ENCODE measurements at places on chromosomes 11 and 22.

DNA sequence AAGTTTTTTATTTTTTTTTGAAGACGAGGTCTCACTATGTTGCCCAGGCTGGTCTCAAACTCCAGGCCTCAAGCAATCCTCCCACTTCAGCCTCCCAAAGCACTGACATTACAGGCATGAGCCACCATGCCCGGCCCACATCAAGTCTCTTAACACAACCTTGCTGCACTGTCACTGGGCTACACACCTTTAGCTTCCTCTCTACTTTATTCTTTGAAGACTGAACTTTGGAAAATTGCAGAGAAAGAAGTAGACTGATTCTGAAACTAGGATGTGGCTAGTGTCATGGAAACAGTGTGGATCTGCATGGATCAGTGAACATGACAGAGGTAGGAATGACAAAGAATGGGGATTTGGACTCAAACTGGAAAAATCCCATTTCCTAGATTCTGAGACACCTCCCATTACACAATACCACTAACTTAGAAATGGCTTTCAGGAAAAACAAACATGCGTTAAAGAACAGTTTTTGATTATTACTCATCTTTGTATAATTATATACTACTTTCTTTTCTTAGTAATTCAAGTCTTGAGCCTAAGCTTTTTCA, 99.6 kb upstream of the SPON1 start:
- DNase-seq, result no peak

DNA sequence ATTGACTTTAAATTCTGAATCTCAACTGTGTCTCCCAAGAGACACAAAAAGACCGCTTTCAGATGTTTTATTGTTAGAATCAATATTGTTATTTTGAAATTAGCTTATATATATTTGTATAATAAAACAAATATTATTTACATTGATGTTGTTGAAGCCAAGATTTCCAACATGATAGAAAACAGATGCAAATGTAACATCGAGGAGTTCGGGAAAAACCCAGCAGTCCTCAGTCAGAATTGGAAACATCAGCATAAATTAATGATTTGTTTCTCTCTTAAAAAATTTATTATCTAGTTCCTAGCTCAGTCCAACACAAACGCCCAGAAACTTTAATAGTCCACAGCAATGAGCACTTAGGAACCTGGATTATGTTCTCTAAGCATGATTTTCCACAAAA, 1330.4 kb downstream of the TBC1D22A start:
- no peak for DNase-seq

- DNase-seq, result no peak
Observed at GRCh38 chr22:43862074-43862881, at the start of gene SULT4A1. Gene SULT4A1, minus strand, starts transcription at chr22:43862513. Its CDS starts 131 bp downstream, at chr22:43862382.

- no peak for DNase-seq
Observed at GRCh38 chr11:61679296-61679695, 895 bp upstream of the DAGLA start.

GRCh38 chr11:44574610-44575287, 9.3 kb downstream of the CD82 start:
- peak; percentile 43 for DNase-seq

DNA sequence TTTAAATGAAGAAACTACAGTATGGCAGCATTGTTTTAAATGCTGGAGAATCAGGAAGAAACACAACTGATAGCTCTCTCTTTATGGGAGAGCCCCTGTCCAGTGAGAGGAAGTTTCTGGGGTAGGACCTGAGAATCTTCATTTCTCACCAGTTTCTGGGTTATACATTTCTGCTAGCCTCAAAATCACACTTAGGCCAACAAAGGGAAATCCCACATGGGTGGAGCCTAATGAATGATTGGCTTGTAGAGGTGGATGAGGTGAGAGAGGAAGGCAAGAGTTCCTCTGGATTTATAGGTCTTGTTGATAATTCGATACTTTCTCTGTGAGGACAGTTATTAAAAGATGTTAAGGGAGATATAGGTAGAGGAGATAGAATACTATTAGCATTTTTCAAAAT, 1397.3 kb upstream of the TENM4 start:
- DNase-seq, result no peak

DNA sequence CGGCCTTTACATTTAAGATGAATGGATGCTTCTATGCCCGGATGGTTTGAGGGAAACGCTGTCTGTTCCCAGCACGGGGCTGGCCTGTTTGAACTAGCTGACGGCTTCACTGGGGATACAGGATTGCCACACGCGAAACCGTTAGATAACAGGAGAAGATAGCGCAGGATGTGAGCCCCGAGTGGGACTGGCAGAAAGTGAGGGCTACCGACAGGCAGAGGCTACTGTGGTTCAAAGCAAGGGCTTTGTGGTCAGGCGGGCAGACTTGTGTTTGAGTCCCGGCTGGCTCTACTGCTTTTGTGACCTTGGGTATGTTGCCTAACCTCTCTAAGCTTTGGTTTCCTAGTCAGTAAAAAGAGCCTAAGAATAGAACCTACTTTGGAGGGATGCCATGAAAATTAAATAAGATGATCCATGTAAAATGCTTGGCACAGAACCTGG, 2.8 kb upstream of the OAF start:
- no peak for DNase-seq

DNA sequence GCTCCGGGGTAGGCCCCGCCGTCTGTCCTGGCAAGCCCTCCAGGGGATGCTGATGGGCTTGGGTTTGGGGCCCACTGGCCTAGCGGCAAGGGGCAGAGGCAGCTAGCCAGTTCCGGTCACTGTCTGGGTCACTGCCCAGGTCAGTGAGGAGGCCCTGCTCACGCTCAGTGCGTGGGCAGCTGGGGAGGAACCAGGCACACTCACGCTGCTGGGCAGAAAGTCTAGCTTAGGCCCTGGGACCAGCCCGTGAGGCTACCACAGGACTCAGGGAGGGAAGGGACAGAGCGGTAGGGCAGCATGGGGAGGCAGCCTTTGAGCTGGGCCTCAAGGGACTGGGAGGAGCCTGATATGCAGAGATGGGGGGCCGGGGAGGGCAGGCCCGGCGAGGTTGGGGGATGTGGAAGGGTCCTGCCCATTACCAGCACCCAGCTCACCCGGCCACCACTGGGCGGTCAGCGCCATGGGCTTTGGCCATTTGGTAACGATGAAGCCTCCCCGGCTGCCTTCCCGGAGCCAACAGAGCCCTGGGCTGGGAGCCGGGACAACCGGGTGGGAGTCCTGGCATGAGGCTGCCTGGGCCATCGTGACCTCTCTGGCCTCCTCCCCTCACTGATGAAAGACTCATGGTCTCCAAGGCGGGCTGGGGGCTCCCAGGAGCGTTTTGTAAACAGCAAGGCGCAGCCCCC, 14.2 kb downstream of the SHISAL1 start:
- no peak for DNase-seq

GRCh38 chr11:15497366-15497765, 382.6 kb downstream of the INSC start:
- DNase-seq, result no peak

DNA sequence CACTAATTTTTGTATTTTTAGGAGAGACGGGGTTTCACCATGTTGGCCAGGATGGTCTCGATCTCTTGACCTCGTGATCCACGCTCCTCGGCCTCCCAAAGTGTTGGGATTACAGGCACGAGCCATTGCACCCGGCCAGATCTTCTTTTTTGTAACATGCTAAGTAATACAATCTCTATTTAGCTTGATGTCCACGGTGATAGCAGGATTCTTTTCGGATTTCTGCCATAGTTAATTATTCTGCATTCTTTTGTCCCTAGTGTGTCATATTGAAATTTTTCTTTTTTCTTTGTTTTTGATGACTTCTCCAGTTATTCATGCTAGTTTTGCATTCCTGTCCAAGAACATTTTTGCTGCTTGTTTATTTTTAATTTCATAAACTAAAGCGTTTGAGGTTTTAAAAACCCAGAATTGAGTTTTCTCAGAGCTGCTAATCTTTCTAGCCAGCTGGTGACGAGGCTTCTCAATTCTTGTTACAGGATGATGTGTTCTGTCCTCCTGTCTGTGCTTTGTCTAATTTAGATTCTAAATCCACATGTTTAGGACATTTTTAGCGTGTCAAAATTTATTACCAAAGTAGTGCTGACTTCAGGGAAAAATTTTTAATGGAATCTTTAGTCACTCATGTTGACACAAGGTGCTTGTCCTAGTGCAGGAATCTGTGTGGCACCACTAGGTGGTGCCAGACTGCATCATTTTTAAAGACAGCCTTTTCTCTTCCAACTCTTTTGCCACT, 21.8 kb downstream of the NF2 start:
- peak; percentile 60 for DNase-seq

DNA sequence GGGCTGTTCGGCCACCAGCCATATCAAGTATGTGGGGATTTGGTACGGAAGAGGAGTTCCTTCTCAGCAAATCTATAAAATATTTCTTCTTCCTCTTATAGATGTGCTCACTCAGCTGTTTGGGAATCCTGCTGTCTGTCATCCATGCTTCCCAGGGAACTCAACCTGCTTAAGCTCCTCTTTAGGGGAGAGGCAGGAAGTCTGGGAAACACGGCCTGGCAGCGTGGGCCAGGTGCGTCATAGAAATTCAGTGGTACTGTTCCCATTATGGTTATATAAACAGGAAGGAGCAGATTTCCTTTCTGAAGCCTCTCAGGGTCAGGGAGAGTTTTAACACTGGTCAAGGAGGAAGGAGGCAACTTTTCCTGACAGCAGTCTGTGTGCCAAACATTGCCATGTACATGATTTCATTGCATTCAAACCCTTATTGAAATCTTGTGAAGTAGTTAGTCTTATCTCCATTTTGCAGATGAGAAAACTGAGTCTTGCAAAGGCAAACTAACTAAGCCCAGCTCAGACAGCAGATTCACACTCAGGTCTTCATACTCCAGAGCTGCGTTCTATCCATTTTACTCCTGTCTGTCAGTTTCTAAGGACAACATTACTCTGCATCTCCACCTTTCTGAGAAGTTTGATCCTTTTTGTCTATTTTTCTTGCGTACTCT, 35.4 kb upstream of the AMOTL1 start:
- no peak for DNase-seq

DNA sequence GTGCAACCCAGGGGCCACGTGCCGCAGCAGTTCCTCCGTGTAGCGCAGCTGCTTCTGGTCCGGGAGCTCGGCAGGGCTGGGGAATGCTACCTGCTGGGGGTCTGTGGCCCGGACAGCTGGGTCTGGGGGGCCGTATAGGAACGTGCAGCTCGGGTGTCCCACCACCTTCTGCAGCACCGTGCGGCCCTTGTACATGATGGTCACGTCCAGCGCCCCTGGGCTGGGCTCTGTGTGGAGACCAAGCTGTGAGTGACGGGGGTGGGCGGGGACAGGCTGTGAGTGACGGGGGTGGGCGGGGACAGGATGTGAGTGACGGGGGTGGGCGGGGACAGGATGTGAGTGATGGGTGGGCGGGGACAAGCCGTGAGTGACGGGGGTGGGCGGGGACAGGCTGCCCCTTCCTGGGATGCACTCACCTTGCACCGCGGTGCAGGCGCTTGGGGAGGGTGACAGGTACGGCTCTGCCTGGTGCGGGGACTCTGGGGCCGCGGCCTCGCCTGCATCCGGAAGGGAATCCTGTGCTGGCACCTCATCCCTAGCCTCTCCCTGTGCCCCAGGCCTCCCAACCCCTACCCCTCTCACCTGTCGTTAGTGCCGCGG, 2.3 kb downstream of the IRF7 start:
- no peak for DNase-seq

- DNase-seq, result no peak
Observed at GRCh38 chr22:36819112-36819511, 2.3 kb upstream of the PVALB start.

Data from amniotic stem cell (primary cell).